ENCODE measurements at places on chromosomes 4 and X.
A peak's percentile ranks its signal among the peaks of the same experiment; 100 is the strongest.

GRCh38 chr4:183391204-183391603 is 53.2 kb upstream of the CDKN2AIP start:
- no peaks in the 10 kb centered on the region for H3K36me3 ChIP-seq
- no peak overlapping the region for H3K27ac ChIP-seq
- H3K27me3 ChIP-seq, result no peaks in the 10 kb centered on the region

- peaks cover 10% of the 10 kb centered on the region for H3K4me1 ChIP-seq
- no peaks in the 10 kb centered on the region for H3K27me3 ChIP-seq
- no peaks in the 10 kb centered on the region for H3K36me3 ChIP-seq
- DNase-seq, result peak; percentile 82
- H3K4me3 ChIP-seq, result peak overlapping the region; percentile 55
These were observed 124.1 kb upstream of the TBL1X start for GRCh38 chrX:9340598-9341290.

- no peak overlapping the region for H3K4me3 ChIP-seq
- no peaks in the 10 kb centered on the region for H3K4me1 ChIP-seq
- no peak overlapping the region for H3K27ac ChIP-seq
- H3K27me3 ChIP-seq, result no peaks in the 10 kb centered on the region
These were observed 13.8 kb upstream of the ZNF674 start for GRCh38 chrX:46559062-46559461.

DNA sequence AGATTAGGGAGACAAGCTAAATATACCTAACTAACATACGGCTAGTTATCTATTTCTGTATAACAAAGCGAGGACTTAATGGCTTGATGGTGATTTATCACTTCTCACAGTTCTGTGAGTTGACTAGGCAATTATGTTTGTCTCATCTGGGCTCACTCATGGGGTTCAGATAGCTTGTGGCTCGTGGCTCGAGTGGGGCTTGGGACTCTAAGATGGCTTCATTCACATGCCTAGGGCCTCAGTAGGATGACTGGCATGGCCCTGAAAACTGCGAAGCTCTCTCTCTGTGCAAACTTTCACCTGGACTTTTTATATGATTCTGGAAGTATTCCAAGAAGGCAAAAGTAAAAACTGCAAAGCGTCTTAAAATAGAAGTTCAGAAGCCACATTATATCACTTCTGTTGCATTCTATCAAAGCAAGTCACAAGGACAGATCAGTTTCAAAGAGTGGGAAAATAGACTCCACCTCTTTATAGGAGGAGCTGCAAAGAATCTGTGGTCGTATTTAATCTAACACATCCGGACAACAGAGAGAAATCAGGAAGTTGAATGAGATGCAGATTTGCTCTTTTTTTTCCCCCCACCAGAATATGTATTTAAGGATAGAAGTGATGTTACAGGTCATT is 491.2 kb downstream of the INPP4B start:
- H3K27me3 ChIP-seq, result no peaks in the 10 kb centered on the region
- no peak for DNase-seq
- no peak overlapping the region for H3K4me3 ChIP-seq
- H3K27ac ChIP-seq, result peak overlapping the region; percentile 45

- no peak overlapping the region for H3K4me3 ChIP-seq
- no peak for DNase-seq
- H3K36me3 ChIP-seq, result peaks cover 3% of the 10 kb centered on the region
- no peaks in the 10 kb centered on the region for H3K27me3 ChIP-seq
- no peak overlapping the region for H3K27ac ChIP-seq
These were observed 97.6 kb upstream of the STIM2 start for GRCh38 chr4:26763063-26763462.

DNA sequence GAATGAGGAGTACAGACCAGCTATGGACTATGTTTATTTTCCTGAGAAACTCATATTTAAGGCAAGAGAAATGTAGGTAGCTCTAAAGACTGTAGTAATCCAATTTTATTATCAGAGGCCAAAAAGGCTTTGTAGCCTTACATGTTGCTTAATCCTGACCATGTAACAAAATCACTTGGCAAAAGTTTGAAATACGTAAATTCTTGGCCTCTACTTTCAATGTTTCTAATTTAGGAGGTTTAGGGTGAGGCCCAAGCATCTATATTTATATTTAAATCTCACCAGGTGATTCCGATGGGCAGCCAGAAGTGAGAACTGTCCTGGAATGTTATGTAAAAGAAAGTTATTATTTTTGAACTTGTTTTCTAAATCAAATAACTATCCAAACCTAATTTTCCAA is 289.7 kb downstream of the IL1RAPL1 start:
- H3K4me3 ChIP-seq, result no peak overlapping the region
- no peak for DNase-seq
- H3K27me3 ChIP-seq, result no peaks in the 10 kb centered on the region
- no peak overlapping the region for H3K27ac ChIP-seq
- no peaks in the 10 kb centered on the region for H3K4me1 ChIP-seq
- H3K36me3 ChIP-seq, result no peaks in the 10 kb centered on the region

DNA sequence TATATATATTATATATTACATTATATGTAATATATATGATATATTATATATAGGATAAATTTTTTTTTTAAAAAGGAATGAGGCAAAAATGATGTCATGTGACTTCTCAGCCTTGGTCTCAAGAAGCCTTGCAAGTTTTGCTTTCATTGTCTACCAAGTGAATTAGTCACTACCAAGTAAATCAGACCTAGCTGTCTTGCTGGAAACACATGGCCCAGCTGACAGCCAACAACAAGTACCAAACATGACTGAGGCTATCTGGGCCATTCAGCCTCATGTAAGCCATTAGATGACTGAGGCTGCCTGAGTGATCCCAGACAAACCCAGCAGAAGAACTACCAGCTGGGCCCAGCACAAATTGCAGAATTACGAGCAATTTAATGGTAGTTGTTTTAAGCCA is 44.9 kb downstream of the HAND2 start:
- H3K4me1 ChIP-seq, result peaks cover 17% of the 10 kb centered on the region
- no peak overlapping the region for H3K4me3 ChIP-seq
- peak; percentile 79 for DNase-seq
- no peaks in the 10 kb centered on the region for H3K36me3 ChIP-seq
- no peaks in the 10 kb centered on the region for H3K27me3 ChIP-seq

GRCh38 chrX:101693476-101693875 is 33.8 kb upstream of the ARMCX2 start:
- no peaks in the 10 kb centered on the region for H3K4me1 ChIP-seq
- H3K27me3 ChIP-seq, result no peaks in the 10 kb centered on the region
- no peaks in the 10 kb centered on the region for H3K36me3 ChIP-seq

- no peak for DNase-seq
- no peaks in the 10 kb centered on the region for H3K36me3 ChIP-seq
- H3K27me3 ChIP-seq, result no peaks in the 10 kb centered on the region
- no peak overlapping the region for H3K27ac ChIP-seq
- no peak overlapping the region for H3K4me3 ChIP-seq
These were observed 331.4 kb downstream of the RAPGEF2 start for GRCh38 chr4:159434114-159434870.

DNA sequence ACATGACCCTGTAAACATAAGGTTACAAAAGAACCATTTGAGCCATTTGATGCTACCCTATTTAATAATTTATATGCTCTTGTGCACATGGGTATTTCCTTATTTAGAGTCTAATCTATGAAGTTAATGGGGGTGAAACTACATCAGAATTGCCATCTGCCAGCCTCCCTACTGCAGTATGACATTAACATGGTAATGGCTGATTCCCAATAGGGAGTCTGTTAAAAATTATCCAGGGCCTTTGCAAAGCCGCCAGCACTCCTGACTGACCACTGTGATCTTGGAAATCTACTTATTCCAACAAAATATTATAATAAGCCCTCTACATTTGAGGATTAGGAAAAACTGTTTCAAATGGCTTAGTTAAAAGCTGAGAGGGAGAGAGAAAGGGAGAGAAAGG is 153.7 kb downstream of the CLCN4 start:
- DNase-seq, result no peak
- H3K4me1 ChIP-seq, result no peaks in the 10 kb centered on the region
- H3K27ac ChIP-seq, result no peak overlapping the region
- no peak overlapping the region for H3K4me3 ChIP-seq
- H3K27me3 ChIP-seq, result no peaks in the 10 kb centered on the region
- no peaks in the 10 kb centered on the region for H3K36me3 ChIP-seq

- no peaks in the 10 kb centered on the region for H3K36me3 ChIP-seq
- H3K27ac ChIP-seq, result no peak overlapping the region
- H3K4me1 ChIP-seq, result no peaks in the 10 kb centered on the region
- no peak for DNase-seq
These were observed 598.3 kb downstream of the SPRY1 start for GRCh38 chr4:123994917-123995316.

DNA sequence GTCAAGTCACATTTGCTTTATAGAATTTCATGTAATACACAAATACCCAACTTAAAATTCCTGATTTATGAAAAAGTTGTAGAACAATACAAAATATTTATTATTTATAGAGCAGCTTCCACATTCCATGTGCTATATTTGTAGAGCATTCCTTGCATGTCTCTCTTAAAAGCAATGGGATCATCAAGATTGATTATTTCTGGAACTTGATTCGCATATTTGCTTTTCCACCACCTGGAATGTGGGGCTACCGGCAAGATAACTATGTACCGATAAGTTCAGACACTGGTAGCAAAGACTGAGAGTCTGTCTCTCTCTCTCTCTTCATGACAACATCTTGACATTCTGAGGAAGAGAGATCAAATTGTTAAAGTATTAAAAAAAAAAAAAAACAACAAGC is 59.3 kb downstream of the MAPK10 start:
- no peak for DNase-seq
- no peaks in the 10 kb centered on the region for H3K4me1 ChIP-seq
- H3K27ac ChIP-seq, result no peak overlapping the region
- no peaks in the 10 kb centered on the region for H3K36me3 ChIP-seq

DNA sequence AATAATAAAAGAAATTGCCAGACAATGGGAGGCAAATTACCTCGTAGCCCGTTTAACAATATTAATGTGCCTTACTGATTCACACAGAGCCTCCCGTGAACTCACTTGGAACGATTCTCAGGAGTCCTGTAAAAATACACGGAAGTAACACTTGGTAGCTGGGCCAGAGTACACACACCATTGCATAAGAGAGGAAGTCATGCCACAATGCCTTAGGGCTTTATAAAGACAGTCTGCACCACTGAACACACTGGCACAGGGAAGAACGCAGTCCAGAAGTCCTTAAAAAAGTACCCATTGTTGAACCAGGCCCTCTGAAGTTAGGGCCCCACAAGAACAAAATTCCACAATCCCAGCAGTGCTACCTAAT is 15.1 kb downstream of the SLC2A9 start:
- no peaks in the 10 kb centered on the region for H3K36me3 ChIP-seq
- H3K4me1 ChIP-seq, result peaks cover 17% of the 10 kb centered on the region
- peak; percentile 85 for DNase-seq
- H3K4me3 ChIP-seq, result no peak overlapping the region
- peak overlapping the region; percentile 77 for H3K27ac ChIP-seq
- H3K27me3 ChIP-seq, result no peaks in the 10 kb centered on the region

DNA sequence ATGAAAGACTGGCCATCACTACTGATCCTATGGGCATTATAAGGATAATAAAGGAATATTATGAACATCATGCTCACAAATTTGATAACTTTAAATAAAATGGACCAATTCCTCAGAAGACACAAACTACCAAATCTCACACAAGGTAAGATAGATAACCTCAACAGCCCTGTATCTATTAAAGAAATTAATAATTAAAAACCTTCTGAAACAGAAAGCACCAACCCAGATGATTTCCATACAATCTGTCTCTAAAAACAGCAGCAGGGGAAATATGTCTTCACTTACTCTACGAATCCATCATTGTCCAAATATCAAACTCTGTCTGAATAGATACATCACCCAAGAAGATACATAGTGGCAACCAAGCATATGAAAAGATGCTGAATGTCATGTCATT is 55.2 kb downstream of the LCORL start:
- no peaks in the 10 kb centered on the region for H3K4me1 ChIP-seq
- no peak for DNase-seq
- H3K27ac ChIP-seq, result no peak overlapping the region
- H3K27me3 ChIP-seq, result no peaks in the 10 kb centered on the region

DNA sequence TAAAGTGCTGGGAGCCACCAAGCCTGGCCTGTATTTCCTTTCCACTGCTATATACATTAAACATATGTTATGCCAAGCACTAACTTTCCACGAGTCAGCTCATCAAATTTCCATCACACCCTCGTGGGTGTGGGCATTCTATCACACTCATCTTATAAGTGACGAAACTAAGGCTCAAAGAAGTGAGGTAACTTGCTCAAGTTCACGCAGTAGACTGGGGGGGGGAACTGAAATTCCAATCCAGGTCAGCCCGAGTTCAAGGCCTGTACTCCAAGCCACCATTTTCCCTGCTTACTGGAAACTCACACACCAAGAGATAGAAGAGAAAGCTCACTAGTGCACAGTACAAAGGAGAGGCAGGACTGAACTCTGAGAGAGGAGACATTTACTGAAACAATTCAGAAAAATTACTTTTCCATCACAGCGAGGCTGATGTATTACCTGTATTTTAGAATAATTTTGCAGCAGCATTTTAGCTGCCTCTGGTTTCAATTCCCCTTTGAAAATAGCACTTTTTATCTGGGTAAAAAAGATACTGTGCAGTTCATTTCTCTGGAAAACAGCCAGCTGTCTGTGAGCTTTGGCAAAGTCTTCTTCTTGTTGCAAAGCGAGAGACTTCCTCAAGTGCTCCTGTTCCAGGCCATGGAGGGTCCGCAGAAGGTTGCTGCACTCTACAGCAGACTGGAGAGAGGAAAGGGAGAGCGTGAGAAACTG is 76.8 kb downstream of the EVC2 start:
- DNase-seq, result no peak
- no peaks in the 10 kb centered on the region for H3K4me1 ChIP-seq
- H3K27me3 ChIP-seq, result no peaks in the 10 kb centered on the region
- no peak overlapping the region for H3K4me3 ChIP-seq

GRCh38 chrX:39845233-39845632 is 252.5 kb downstream of the BCOR start:
- no peak for DNase-seq
- no peaks in the 10 kb centered on the region for H3K27me3 ChIP-seq
- no peak overlapping the region for H3K4me3 ChIP-seq
- no peaks in the 10 kb centered on the region for H3K4me1 ChIP-seq
- H3K36me3 ChIP-seq, result no peaks in the 10 kb centered on the region
- no peak overlapping the region for H3K27ac ChIP-seq

GRCh38 chrX:153507484-153508178 is 9.8 kb upstream of the ATP2B3 start:
- peak; percentile 88 for DNase-seq
- H3K4me1 ChIP-seq, result peaks cover 6% of the 10 kb centered on the region
- no peak overlapping the region for H3K4me3 ChIP-seq
- peaks cover 7% of the 10 kb centered on the region for H3K36me3 ChIP-seq
- no peaks in the 10 kb centered on the region for H3K27me3 ChIP-seq

DNA sequence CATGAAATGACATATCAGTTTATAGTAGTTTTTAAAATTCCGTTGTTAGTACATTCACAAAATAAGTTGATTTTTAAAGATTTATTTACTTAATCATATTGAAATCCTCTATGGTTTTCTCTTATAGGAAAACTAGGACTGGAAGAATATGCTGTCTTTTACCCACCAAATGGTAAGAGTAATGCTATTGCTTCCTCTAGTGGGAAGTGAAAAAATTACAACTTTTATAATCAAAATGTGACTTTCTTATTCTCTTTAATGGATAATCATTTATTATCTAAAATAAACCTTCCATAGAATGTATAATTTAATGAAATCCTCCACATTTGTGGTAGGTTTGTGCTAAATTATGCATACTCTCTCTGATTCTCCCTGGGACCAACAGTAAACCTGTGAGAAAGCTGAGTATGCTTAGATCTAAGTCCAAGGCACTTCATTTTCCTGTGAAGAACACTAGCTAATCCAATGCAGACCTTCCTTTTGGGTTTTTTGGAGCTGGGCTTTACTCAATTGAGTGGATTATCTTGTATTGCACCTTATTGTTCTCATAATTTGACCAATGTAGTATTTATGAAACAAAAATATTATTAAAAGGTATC is 136.2 kb downstream of the TBC1D19 start:
- DNase-seq, result no peak
- no peaks in the 10 kb centered on the region for H3K27me3 ChIP-seq
- no peak overlapping the region for H3K27ac ChIP-seq
- no peaks in the 10 kb centered on the region for H3K4me1 ChIP-seq

Measured in ascending aorta (tissue), 2 donors.